ENCODE measurements at places on chromosomes 12 and 14.

- no peak for DNase-seq
Observed at GRCh38 chr12:3644104-3644503, 108.8 kb downstream of the CRACR2A start.

DNA sequence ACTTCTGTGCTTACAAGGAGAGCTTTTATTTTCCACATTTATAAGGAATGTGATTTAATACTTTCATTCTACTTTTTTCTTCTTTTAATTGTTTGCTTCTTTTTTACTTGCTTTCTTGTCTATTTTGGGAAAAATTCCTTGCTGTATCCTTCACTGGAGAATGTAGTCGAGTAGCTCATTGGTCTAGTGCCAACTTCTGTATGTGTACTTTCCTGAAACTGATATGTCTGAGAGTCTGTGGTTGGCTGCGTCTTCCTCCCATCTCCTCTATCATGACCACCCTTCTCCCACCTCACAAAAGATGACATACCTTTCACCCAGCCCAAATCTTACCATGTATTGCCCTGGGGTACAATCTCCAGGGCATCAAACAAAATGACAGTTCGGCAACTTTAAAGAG is 51.8 kb downstream of the MSRB3 start:
- DNase-seq, result no peak

GRCh38 chr12:97939156-97939555 is 476.6 kb downstream of the RMST start:
- no peak for DNase-seq

- DNase-seq, result no peak
Observed at GRCh38 chr12:31316891-31317290, 9.1 kb downstream of the SINHCAF start.

GRCh38 chr12:54749191-54749818 is 101.1 kb upstream of the DCD start:
- DNase-seq, result no peak

GRCh38 chr14:92704036-92704804 is 44.2 kb downstream of the LGMN start:
- DNase-seq, result no peak

- no peak for DNase-seq
Observed at GRCh38 chr12:113292091-113292490, 42.8 kb downstream of the SLC8B1 start.

DNA sequence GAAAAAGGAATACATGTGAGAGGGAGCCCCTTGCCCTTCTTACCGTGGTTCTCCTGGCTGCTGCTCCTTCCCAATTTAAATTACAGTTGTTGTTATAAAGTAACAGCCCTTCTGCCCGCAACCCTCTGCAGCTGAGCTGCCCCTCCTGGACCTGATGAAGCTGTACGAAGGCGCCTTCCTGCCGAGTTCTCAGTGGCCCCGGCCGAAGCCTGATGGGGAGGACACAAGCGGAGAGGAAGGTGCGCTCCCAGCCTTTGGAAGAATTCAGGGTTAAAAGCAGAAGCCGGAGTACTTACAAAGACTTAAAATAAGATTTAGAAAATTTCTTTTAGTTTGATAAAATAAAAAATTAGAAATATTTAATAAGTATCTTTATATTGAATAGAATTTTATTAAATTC is 55.2 kb downstream of the EP400 start:
- DNase-seq, result no peak

GRCh38 chr14:80933686-80934085 is 7.9 kb downstream of the CEP128 start:
- DNase-seq, result no peak

DNA sequence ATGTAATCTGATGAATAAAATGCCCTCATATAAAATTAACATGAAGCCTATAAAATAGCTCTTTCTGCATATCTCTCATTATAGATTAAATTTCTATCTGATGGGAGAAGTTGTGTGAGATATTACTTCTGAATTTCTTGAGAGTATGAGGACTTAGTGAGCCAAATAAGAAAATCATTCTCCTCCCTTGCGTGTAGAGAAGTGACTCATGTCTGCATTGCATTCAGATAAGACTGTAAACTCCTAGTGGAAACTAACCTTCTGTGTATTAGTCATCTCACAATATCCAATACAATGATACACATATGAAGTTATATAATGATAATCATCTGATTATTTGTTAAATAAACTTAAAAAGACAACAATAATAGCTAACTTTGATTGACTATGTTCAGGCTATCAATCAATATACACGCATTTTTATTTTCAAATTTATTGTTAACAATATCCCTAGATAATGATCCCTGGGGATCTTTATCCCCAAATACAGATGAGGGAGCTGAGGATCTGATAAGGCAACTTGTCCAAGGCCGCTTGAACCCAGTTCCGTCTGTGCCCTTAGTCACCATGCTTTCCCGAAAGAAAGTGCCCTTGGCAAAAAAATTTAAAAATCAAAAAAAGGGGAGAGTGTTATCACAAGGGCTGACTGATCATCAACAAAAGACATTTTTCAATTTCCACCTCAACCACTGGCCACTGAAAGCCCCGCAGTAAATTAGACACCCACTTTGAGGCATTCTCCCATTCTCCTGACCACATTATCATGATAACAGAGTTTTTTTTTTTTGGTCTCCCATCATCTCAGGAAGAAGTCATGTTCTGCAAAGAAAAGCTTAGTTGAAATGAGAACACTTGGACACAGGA is 189.2 kb upstream of the RASSF8 start:
- DNase-seq, result no peak

GRCh38 chr12:107103097-107103496 is 9.7 kb upstream of the CRY1 start:
- DNase-seq, result no peak

GRCh38 chr12:94033101-94033500 is 115.3 kb upstream of the PLXNC1 start:
- no peak for DNase-seq

DNA sequence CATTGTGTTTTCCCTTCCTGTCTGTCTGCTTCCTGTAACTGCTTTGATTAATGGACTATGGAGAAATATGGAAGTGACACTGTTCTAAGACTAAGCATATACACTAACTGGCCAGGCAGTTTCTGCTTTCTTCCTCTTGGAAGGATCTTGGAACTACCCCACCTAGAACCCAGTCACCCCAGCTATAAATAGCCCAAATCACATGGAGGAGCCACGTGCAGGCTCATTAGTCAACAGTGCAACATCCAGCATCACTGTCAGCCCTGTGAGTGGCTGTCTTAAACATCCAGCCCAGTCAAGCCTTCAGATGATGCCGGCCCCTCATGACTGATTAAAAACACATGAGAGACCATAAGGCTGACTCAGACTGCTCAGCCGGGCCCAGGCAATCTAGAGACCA is 39.2 kb downstream of the BCAT1 start:
- no peak for DNase-seq

GRCh38 chr12:11769723-11770514 is 120.4 kb downstream of the ETV6 start:
- DNase-seq, result no peak

GRCh38 chr14:105387530-105387922 is 10.8 kb upstream of the TEX22 start:
- DNase-seq, result no peak

DNA sequence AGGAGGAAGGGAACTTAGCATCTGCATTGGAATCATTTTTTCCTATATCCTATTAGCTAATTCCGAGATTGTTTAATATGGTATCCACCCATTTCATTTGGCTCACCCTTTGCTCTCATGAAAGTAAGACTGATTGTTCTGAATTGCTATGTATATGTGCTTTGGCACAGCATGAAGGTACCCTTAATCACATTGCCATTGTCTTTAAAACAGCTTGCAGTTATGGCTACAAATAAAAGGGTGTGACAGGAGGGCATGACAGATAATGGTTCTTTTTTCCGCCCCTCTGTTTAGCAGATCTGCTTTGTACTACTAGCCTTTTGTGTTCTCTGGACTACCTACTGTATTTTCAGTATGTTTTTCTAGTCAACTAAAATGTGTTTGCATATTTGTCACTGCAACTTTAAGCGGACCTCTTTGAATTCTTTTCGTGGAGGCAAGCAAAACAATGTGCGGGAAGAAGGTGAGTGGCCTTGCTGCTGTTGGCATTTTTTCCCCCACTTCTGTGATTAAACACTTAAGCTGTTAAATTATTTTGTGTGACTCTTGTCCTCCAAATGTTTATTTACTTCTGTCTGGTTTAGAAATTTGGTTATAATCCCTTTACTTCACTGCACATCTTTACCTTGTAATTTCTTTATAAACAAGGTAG is 35.8 kb downstream of the FBXO34 start:
- DNase-seq, result no peak

DNA sequence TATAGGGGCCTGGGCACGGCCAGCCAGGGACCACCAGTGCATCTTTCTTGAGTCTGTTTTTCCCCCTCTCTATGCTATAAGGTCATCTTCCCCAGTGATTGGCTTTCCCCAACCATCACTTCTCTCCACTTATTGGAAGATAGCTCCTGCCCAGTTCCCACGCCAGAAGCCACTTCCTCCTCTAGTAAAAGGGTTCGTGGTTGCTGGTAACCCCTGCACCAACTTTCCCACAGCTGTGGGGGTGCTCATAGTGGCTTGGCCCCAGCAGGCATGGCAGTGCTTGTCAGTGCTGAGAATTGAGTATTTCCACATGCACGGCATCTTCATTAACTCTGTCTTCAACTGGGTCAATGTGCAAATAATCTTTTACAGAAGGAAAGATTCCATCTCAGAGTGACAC is 215.4 kb downstream of the FOXN3 start:
- no peak for DNase-seq

- DNase-seq, result no peak
Observed at GRCh38 chr12:128830505-128830893, 6.7 kb upstream of the SLC15A4 start.

DNA sequence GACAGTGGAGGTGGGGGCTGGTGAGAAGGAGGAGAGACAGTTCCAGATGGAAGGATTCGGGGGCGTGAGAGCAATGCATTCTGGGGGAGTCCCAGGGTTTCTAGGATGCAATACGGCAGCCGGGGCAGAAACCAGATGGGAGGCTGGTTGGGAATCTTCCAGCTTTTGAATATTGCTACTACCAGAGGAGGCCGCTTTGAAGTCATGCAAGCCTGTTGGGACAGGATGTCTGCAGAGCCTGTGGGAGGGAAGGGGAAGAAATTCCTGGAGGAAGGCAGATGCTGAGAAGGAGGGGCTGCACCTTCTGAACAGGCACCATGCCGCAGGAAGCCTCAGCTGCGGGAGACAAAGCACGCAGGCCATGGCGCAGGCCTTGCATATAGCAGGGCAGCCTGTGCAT is 105.4 kb downstream of the APAF1 start:
- no peak for DNase-seq

DNA sequence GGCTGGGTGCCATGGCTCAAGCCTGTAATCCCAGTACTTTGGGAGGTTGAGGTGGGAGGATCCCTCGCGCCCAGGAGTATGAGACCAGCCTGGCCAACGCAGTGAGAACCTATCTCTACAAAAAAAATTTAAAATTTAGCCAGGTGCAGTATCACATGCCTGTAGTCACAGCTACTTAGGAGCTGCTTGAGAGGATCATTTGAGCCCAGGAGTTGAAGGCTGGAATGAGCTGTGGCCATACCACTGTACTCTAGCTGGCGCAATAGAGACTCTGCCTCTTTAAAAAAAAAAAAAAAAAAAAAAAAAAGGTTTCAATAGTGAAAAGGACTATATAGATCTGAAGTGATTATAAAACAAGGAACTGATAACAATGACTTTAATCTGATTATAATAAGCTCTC is 13.5 kb downstream of the PSMA3 start:
- no peak for DNase-seq

DNA sequence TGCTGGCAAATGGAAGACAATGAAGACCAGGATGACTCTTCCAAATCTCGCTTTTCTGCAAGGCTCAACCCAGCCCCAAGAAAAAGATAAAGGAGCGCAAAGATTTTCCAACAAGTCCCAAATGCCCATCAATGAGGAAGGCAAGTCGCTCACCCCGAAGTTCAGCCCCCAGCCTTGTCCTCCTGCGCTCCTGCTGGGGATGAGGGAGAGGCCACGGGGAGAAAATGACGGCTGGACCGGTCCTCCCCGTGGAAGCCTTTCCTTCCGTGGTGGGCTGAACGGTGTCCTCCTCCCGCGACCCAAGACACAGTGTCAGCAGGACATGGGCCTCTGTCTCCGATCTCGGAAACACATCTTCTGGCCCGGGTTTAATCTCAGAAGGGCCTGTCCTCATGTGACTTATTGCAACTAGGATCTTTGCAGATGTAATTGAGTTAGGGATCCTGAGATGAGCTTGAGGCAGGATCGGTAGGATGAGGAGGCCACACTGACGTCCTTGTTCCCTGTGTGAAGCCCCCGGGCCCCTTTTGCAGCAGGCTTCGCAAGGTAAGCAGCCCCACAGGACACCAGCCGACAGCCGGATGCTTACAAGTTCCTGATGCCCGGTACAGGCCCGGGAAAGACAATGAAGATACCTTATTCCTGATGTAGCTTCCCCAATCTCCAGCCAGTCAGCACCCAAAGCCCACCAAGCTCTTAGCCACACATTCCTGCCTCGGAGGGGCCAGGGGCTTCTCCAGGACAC is 64.2 kb downstream of the GALNT9 start:
- no peak for DNase-seq

DNA sequence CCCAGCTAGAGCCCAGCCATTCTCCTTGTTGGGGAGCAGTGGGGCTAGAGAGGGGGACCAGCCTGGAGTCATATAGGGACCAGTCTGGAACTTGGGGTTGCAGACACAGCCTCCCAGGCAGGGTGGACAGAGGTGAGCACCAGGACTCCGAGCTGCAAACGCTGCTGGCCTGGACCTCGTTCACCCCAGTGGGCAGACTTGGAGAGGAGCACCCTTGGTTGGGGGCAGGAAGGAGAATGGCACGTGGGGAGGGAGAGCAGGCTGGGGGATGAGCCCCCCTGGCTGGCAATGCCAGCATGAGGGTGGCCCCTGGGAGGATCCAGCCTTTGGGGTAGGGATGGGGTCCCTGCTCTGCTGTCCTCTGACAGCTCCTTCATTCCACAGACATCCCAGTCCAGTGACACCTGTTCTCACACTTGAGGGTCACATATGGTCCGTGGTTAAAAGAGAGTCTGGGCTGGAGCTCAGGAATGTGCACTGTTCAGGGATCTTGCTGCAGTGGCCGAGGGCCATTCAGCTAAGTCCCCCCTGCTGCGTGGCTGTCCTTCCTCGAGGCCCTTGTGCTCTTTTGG is 2.8 kb downstream of the LBHD2 start:
- DNase-seq, result no peak

DNA sequence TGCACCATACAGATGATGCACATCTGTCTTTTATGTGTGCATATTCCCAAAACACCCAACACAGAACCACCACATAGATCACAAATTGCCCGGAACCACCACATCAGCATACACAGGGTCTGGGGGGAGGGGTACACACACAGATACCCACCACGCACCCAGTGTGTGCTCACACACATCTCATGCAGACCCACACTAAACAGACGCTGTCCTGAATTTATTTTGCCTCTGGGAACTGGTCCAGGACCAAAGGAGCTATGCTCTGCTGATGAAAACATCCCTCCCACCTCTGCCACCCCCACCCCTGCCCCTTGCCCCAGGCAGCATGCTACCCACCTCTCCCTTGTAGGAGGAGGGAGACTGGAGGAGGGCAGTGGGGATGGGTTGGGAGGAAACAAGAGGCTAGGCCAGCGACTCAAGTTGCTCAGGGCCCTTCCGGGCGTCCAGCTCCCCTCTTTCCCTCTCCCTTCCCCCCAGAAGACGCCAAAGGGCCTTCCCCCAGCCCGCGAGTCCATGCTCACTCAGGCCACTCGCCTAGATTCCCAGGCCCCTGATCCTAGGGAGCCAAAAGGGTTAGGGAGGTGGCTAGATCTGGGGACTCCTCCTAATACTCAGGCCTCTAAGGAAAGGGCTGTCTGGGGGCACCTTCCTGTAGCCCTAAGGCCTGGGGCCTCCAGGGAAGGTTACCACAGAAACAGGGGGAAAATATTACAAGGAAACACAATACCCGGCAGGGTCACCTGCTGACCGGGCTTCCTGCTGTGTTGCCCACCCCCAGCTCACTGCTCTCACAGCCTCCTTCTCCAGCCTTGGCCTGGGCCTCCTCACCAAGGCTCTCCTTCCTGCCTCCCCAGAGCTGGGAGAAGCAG is 3.1 kb downstream of the HDAC7 start:
- DNase-seq, result no peak
